Caudate nucleus (tissue), 63 donors: ENCODE measurements at places on chromosomes 3 and 15.

GRCh38 chr3:50246517-50246954, 10.5 kb downstream of the GNAI2 start:
- DNase-seq, result no peak

GRCh38 chr15:77865701-77866100, 211.8 kb downstream of the TBC1D2B start:
- DNase-seq, result no peak

- DNase-seq, result no peak
Measured at GRCh38 chr15:71809346-71809745, 1.0 kb upstream of the NR2E3 start.

DNA sequence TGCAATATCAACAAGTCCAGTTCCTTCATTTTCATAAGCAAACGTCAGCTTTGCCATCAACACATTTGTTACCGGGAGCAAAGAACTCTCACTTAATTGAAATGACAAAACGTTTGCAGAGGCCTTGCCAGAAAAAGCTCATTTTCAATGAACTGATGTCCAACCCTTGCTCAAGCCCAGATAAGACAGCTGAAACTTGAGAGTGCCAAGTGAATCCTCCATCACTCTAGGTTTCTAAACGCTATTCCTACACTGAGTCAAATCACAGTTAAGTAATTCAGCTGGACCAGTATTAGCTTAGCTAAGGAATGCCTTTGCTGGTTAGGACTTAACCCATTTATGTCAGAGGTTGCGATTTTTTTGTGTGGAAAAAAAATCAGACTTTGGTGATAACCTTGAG, 11.5 kb downstream of the CHSY1 start:
- no peak for DNase-seq

GRCh38 chr3:177338697-177339219, 141.5 kb upstream of the TBL1XR1 start:
- DNase-seq, result no peak

DNA sequence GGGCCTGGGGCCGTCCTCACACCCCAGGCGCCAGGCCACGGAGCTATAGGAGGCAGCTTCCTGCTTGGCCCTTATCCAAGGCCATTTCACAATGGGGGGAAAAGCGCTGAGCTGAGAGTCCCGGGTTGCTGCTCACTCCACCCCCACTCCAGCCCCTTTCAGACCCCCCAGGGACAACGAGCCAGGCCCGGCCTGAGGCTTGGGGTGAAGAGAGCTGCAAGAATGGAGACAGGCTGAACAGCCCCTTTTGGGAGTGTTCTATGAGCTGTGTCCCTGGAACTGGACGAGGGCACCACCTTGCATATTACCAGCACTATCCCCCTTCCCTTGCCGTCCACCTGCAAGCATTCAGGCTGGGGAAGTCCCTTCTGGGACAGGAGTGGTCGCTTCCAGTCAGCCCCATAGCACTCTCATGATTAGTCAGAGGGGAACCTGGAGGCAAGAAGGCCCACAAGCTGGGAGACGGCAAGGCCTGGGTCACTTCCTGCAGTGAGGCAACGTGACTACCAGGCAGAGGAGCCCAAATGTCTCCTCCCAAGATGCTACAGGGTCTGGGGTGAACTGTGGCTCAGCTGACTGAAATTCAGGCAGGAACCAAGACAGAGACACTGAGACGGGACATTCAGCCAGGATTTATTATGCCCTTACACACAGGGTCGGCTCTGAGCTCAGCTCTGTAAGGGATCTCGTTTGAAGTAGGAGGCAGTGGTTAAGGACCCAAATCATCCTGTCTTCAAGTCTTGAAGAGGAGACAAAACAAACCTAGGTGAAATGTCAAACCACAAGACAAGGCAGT, 8.6 kb upstream of the SRP14 start:
- no peak for DNase-seq

GRCh38 chr15:58232281-58233065, 94.3 kb downstream of the AQP9 start:
- DNase-seq, result no peak

DNA sequence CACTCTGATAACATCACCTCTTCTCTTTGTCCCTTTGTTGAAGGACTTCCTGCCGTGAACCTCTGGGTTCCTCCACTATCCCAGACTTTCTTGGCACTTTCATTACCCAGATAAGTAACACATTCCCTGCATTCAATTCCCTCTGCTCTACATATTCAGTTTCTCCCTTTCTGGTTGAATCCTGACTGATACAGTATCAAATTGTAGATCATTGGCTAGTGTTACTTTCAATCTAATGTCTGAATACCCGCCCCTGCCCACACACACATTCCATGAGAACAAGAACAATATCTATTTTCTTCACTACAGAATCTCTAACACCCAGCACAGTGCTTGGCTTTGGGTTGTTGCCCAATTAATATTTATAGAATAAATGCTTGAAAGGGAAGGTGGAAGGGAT, 163.5 kb downstream of the ABHD5 start:
- no peak for DNase-seq

DNA sequence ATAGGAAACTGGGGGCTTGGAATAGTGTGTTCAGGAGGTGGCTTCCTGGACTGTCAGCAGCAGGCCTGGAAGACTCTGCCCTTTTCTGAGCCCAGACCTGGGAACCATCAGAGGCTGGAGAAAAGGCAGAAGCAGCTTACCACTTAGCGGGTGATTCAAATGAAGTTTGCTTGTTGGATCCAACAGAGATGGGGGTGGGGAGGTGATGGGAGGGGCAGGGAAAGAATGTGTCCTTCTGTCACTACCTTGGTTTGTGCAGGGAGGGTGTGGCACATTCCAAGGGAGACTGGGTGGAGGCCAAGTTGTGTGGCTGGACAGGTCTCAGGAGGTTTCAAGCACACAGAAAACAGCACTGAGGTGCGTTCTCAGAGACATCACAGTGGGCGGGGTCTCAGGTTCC, 58.8 kb downstream of the TRAK1 start:
- DNase-seq, result no peak

DNA sequence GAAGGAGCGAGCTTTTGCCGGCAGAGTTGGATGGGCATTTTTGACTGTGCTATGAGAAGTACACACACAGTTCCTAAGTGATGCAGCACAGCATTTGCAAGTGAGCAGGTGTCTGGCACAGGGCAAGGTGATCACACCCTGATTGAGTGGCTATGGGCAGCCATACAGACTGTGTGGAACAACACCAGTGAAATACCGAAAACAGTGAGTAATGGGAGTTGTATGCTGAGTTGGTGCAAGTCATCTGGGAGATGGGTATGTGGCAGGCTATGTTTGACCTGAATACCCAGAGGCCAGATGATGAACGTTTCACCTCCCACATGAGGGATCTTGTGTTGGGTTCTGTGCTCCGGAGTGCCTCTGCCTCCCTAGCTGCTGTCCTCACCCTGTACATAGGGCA, 53.5 kb upstream of the TIPARP start:
- no peak for DNase-seq

DNA sequence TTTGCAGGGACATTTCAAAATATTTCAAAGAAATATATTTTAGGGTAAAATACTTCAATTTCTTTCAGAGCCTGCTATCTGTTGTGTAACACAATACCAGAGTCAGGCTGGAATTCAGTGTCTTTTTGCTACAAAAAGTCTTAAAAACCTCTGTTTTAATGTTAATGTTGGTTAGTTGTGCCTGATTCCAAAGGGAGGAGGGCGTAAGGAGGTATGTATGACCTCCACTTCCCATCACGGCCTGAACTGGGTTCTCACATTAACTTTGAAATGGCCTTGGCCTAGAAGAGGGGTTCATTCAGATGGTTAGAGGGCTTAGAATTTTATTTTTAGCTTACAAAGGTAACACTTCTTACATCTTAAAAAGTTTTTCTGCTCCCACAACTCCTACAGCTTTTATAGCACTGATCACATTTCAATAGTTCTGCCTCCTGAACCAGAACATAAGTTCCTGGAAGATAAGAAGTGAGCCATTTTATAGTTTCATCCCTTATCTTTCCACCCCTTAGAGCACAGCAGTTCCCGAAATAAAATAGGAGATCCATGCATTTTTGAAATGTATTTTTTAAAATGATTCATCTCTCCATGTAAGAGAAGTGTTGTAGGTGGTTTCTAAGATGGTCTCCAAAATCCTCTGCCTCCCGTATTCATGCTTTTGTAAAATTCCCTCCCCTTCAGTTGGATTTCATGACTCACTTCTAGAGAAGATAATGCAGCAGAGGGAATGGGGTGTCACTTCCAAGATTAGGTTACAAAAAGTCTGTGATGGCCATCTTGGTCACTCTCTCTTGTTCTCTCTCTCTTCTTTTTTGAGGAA, 543.1 kb upstream of the NECTIN3 start:
- DNase-seq, result no peak

- DNase-seq, result no peak
Measured at GRCh38 chr3:45946875-45947274, 3.6 kb downstream of the CXCR6 start.

DNA sequence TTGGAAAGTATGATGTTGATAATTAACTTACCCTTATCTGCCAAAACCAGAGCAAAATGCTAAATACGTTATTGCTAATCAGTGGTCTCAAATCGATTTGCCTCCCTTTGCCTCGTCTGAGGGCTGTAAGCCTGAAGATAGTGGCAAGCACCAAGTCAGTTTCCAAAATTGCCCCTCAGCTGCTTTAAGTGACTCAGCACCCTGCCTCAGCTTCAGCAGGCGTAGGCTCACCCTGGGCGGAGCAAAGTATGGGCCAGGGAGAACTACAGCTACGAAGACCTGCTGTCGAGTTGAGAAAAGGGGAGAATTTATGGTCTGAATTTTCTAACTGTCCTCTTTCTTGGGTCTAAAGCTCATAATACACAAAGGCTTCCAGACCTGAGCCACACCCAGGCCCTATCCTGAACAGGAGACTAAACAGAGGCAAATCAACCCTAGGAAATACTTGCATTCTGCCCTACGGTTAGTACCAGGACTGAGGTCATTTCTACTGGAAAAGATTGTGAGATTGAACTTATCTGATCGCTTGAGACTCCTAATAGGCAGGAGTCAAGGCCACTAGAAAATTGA, 59.7 kb downstream of the DCUN1D1 start:
- DNase-seq, result no peak

DNA sequence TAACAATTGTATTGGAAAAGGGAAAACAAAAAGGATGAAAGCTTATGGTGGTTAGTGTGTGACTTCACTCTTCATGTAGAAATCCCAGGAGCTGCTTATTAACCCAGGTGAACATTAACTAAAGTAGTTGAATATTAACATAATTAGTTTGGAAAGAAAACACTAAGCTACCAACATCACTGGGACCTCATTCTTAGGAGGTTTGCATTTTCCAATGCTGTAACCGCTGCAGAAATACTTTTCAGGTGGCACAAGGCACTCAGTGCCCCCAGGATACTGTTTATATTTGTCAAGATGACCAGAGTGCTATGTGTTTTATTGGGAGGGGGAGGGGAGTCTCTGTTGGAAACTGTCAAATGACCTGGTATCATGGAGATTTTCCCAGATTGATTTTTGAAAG, 25.9 kb upstream of the VILL start:
- no peak for DNase-seq

- no peak for DNase-seq
Measured at GRCh38 chr15:34216527-34217270, 6.8 kb upstream of the KATNBL1 start.

GRCh38 chr3:140994316-140994715, 52.7 kb downstream of the SLC25A36 start:
- DNase-seq, result no peak

DNA sequence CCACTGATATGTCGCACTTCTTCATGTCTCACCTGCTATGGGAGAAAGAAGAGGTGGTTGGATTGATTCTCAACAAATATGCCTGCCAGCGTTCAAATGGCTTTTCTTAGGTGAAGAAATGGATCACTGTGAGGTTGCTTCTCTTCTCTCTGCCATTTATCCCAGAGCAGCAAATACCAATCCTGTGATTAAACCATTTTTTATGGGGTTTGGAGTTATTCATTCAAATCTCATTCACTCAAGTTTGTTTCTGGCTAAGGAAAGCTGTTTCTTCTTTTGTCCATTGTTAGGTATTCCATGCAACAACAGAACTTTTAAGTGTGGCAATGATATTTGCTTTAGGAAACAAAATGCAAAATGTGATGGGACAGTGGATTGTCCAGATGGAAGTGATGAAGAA, 12.2 kb upstream of the C3orf52 start:
- no peak for DNase-seq
